NCI-H1694 (cell line): ENCODE measurements at places on chromosomes 7 and 10.

- DNase-seq, result no peak
These were observed 62.6 kb downstream of the RASGEF1A start for GRCh38 chr10:43204042-43204942.

DNA sequence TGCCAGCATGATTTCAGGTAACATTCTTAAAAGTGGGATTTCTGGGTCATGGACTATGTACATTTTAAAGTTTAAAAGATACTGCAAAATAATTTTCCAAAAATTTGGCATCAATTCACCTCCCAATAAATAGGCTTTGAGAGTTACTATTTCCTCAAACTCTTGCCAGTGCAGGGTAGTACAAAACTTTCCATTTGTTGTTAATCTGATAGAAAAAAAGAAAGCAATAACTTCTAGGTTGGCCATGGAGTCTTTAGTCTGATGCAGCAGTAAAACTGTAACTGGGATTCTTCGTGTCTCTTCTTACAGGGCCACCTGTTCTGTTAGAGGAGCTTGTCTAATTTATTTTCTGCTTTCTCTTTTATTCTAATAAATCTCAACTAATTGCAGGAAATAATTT, 241.1 kb downstream of the MAGI2 start:
- DNase-seq, result no peak

- no peak for DNase-seq
These were observed 3.3 kb upstream of the TCERG1L start for GRCh38 chr10:131314799-131315198.

DNA sequence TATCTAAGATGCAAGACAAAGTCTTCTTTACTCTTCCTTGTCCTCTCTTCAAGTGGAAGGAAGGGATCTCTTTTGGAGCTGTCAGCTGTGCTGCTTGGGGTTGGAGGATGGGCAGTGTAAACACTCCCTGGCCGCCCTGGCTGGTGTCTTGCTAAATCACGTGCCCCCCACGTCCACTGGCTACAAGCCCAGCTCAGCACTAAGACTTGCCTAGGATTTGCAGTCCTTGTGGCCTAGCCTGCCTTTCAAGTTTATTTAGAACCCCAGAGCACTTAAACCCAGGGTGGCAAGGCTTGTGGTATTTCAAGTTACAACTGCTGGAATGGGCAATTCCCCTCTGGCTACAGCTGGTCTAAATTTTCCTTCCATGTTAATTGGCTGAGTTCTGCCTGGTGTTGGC, 272.4 kb upstream of the MYO3A start:
- DNase-seq, result no peak

DNA sequence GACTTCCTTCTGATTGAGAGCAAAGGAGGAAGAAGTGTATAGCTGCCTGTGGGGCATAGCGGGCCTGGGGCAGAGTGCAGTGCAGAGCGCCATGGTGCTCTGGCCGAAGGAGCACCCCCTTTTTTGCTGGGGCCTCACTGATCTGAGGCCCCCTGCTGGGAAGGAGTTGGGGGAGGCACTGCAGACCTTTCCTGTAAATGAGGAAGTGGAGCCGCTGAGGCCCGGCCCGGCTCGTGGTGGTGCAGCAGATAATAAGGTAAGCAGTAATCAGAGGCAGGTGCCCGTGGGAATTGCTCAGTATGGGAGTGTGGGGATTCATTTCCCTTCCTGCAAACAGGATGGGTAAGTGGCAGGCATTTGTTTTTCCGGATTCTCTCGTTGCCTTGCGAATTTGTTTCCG, 373.7 kb upstream of the MKI67 start:
- DNase-seq, result no peak

GRCh38 chr7:45401155-45401554, 173.0 kb upstream of the ADCY1 start:
- DNase-seq, result no peak

DNA sequence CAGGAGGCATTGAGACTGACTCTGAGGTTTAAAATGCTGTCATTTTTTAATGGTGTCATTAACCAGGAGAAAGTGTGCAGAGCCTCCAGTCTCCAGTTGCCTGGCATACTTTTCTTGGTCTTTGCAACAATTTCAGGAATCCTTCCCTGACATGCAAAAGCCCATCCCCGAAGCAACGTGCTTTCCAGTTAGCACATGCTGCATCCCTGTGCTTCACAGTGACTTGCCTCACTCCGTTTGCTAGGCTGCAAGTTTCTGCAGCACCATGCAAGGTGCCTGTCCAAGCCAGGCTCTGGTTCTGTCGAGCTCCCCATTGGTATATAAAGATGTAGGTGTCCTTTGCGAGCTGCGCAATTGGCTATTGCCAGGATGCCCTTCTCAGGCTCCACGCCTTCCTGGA, 135.0 kb downstream of the GALNT17 start:
- DNase-seq, result no peak

DNA sequence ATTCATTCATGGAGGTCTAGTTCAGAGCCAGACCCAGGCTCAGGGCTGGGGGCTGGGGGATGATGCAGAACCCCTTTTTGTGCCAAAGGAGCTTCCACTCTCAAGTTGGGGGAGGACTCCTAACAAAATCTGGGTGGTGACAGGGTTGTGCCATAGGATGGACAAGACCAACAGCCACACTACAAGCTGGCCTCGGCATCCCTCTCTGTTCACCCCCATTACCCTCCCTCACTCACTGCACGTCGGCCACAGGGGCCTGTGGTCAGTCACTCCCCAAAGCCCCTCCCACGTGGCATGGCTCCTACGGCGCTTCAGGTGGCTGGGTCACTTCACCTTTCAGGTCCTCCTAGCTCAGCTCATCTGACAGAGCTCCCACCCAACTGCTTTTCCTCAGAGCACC, 348.7 kb upstream of the ZMIZ1 start:
- no peak for DNase-seq

- no peak for DNase-seq
These were observed 21.2 kb downstream of the ZNF680 start for GRCh38 chr7:64541438-64542359.

- DNase-seq, result no peak
These were observed 30.8 kb upstream of the GPAM start for GRCh38 chr10:112214298-112214926.

DNA sequence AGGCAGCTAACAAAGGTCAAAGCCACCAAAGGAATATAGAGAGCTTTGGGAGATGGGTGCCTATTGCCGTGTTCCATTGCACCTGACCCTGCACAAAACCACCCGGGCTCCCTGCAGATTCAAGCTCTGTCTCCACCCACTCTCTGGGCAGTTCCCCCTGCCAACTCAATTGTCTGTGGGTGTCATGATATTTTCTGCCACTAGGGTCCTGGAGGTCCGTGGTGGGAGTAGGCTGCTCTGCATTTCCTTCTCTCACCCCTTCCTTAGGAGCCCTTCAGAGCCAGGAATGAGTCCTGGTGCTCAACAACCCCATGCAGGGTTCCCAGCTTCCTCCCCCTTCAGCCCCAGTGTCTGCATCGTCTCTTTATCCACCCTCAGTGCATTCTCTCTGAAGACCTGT, 34.1 kb downstream of the PNLIPRP2 start:
- no peak for DNase-seq

GRCh38 chr10:102146971-102147428, 5.2 kb upstream of the NOLC1 start:
- no peak for DNase-seq

DNA sequence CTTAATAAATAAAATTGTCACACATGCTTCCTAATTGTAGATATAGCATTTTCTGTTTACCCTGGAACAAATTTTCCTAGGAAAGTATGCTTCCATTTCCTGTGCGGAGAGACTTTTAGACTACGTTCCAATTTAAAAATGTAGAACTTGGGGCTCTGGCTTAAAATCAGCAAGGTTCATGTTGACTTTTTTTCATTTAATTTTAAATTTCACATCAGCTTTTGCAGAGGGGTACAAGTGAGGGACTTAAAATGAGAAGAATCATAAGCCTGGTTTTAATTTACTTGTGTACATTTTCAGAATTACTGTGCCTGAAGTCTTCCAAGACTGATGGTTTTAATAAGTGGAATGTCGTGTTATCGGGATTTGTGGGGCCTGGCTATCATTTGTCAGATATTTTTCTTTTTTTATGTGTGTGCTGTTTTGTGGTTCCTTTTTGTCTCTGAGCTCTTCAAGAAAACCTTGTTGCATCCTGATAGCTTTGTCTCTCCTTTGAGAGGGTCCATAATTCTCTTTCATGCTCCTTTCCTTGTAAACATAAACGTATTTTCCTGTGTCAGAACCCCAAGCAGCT, 8.8 kb upstream of the ATRNL1 start:
- no peak for DNase-seq

GRCh38 chr7:15503603-15504290, 58.1 kb downstream of the AGMO start:
- no peak for DNase-seq

GRCh38 chr10:34666008-34666704, 148.9 kb downstream of the PARD3 start:
- no peak for DNase-seq

DNA sequence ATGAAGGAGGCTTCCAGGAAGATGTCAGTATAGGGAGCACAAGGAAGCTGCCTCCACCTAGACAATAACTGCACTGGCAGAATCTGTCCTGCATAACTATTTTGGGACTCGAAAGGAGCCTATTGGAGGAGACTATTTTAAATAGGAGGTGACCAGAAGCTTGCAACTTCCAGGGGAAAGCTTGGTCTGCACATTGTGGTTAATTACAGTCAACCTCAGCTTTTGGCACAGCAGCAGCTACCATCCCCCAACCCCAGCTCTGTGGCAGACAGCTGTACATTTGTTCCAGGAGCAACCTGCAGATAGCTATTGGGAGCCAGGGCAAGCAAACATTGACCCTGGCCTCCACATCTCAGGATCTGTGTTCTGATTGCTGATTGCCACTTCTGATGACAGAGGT, 46.3 kb upstream of the NANOS1 start:
- no peak for DNase-seq

GRCh38 chr10:60757420-60757895, 20.8 kb upstream of the CDK1 start:
- DNase-seq, result no peak

- no peak for DNase-seq
These were observed 120.6 kb downstream of the PRPF18 start for GRCh38 chr10:13707156-13707881.

GRCh38 chr7:93894426-93894825, 3.9 kb upstream of the TFPI2 start:
- no peak for DNase-seq

DNA sequence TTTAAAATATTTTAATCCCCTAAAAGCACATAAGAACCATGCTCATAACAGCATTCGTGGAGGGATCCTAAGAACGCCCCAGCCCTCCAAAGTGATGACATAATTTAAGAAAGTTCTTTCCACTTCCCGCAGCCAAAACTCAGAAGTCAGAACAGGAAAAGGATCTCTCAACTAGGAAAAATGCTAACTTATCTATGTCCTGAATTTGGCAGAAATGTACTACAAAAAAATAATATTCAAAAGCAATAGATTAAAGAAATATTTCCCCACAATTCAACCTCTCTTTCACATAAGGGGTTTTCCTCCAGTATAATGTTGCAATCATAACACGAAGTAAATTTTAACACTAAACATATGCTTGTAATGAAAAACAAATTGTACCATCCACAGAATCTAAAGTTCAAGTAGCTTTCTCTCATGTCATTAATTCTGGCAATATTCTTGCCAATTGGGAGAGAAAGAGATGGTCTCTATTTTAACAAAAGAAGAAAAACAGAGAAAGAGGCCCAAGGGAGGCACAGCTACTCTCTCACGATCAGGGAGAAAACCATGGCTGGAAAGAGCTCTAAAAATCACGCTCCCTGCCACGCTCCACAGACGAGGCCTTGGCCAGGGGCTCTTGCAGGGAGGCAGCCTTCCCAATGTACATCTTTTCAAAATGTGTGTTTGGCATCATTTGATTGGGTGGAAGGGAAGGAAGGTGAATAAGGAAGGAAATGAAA, 22.9 kb downstream of the ASB13 start:
- no peak for DNase-seq

GRCh38 chr7:149838992-149839408, 825 bp downstream of the ZNF862 start:
- no peak for DNase-seq

DNA sequence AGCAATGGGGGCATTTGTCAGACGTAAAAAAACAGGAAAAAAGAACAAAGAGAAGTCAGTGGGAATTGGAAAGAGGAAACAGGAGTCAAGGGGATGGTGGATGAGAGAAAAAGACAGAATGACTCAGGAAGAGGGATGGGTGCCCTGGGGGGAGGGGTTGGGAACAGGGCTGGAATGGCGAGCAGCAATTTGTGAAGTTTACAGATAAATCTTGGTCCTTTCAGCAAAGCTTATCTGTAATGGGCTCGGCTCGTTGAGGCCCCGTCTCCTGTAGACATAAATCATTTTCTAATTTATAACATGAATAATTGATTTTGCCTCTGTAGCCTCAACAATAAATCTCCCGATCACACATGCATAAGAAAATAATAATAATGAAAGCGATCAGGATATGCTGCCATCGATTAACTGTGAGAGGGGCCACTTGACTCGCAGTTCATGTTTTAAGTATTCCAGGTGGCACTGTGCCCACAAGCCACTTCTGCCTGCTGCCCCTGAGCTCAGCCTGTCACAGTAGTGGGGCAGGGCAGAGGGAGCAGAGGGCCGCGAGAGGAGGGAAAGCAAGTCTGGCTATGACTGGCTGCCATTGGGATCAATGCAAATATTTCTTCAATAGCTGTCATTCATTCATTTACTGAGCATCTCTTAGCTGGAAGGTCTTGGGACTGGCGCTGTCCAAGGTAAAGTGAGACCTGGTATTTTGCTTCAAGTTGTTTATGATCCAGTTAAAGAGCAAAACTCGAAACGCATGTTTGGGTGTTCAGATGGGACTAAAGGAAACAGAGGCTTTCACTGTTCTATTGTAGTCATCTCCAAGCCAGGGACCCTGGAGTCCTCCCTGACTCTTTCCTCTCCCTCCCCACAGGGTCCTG, 47.4 kb upstream of the R3HCC1L start:
- DNase-seq, result no peak

- no peak for DNase-seq
These were observed 11.0 kb upstream of the HPS1 start for GRCh38 chr10:98457721-98458120.

GRCh38 chr7:126791306-126791705, 461.4 kb downstream of the GRM8 start:
- DNase-seq, result no peak

DNA sequence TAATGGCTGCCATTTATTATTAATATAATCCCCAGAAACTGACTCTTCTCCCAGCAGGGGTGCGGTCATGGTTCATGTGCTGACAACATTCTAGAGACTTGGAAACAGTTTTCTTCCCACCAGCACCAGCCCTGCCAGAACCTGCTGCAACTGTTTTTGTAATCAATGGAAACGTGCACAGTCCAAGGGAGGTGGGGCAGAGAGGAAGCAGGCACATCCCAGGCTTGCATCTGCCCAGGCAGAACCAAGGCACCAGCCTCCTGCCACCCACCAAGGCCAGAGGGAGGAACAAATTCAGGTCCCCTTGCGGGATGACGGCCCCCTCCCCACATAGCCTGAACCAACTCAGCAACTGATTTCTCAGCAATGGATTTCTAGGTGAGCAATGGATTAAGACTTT, 119.0 kb downstream of the OAT start:
- no peak for DNase-seq

GRCh38 chr7:47327346-47327697, 254.6 kb downstream of the TNS3 start:
- DNase-seq, result no peak
